ENCODE measurements at places on chromosomes 12 and 14.
A peak's percentile ranks its signal among the peaks of the same experiment; 100 is the strongest.

GRCh38 chr14:33668066-33668465, 282.8 kb downstream of the EGLN3 start:
- no peak for DNase-seq

DNA sequence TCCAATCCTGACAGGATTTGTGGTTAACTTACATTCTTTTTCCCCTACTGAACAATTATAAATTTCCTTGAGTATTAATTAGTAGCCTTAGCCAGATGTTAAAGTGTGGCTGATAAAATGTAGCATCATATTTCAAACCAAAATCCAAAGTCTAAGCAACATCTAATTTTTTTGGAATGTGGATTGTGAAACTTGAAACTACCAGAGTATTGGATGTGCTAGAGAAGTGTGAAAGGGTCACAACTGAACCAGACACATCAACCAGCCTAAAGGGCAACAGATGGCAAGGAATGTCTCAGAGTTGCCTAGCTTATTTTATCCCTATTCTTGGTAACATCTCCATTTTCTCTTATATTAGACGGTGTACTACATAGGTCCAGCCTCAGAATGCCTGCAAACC, 153.1 kb upstream of the DCN start:
- no peak for DNase-seq

- peak; percentile 83 for DNase-seq
These were observed 5.2 kb downstream of the P2RX4 start for GRCh38 chr12:121214855-121215745.

GRCh38 chr12:29176941-29177340, 27.9 kb downstream of the FAR2 start:
- no peak for DNase-seq
